ENCODE measurements at places on chromosomes 6 and 20.

DNA sequence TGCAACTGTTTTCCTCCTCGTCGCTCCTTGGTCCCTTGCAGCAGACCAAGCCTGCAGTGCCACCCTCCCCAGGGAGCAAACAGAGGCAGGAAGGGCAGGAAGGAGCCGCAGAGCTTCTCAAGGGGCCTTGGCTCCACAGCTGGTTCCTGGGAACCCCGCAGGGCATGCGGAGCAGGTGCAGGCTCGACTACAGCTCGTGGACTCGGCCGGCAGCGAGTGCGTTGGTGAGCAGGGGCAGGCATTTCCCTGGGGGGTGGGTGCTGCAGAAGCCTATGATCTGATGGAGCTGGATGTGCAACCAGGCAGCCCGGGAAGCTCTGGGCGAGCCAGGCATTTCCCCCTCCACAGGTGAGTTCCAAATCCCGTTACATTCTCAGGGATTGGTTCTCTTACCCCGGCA, 37.1 kb downstream of the FRMD1 start:
- no peak for DNase-seq

- no peak for DNase-seq
Observed at GRCh38 chr20:62179162-62179504, 3.7 kb upstream of the MTG2 start.

- no peak for DNase-seq
Observed at GRCh38 chr6:43468748-43469681, 8.4 kb upstream of the TJAP1 start.

DNA sequence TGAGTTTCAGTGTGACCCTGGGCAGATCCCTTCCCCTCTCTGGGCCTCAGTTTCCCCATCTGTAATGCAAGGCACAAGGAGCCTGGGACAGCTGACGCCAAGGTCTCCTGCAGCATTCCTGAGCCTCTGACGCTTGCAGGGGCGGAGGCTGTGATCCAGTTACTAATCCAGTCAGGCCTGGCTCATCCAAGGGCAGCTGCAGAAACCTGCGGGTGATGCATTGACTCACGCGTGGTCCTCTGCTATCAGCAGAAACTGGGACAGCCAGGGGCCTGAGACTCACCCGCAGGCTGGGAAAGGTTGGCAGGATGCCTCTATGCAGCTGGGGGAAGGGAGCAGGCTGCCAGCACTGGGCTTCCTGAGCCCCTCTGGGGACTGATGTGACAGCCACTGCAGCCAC, 65.0 kb upstream of the SIRPA start:
- DNase-seq, result no peak

DNA sequence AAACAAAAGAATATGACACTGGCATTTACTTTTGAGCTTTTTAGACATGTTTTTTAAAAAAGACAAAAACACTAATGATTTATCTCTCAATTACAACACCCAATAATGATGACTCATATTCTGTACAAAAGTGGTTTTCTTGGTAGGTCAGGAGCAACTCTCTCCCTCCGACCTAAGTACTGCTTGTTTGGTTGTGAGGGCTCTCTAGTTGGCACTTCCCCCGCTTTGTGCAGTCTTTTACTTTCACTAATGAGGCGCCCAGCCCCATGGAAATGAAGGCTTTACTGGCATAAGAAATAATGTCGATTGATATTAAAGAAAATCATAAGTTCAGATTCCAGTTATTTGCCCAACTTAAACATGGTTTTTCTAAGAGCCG, 1.3 kb downstream of the KPNA5 start:
- DNase-seq, result peak; percentile 36

- no peak for DNase-seq
Observed at GRCh38 chr20:19327401-19327800, 115.0 kb downstream of the SLC24A3 start.

GRCh38 chr20:51379601-51380341, 162.7 kb downstream of the NFATC2 start:
- no peak for DNase-seq

DNA sequence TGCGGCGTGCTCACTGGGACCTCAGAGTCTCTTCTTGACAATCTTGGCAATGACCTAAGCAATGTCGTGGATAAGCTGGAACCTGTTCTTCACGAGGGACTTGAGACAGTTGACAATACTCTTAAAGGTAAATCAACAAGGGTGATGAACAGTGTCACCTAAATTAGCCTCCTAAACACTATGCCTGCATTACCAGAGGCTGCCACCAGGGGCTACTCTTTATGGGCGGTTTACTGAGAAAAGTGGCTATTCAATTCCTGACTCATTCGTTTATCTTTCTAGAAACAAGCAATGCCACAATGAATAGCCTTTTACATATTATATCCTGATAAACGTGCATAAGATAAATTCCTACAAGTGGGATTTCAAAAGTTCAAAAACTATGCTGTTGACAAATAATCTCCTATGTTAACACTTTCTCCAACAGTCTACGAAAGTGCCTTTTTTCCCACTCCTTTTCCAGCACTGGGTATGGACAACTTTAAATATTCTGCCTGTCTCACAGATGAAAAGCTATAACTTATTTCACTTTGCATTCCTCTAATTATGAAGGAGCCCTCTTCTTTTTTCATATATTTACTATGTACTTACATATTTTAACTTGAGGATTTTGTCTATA, 1.3 kb downstream of the BPIFA2 start:
- peak; percentile 73 for DNase-seq

DNA sequence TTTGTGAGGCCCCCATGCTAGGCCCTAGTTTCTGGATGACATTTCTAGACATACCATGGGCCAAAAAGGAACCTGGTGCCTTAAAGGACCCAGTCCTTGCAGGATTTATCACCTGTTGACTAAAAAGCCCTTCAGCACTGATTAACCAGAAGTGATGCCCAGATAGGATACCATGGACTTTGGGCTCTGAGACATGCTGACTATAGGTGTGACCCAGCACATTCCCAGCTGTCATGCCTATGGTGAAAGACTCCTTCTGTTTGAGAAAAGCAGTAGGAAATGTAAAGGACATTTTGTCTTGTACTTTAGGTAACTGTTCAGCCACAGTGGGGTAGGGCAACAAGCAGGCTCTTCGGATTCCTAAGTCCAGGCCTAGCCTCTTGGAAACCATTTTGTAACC, 724.2 kb downstream of the CD109 start:
- DNase-seq, result no peak

All from stimulated activated CD8-positive, alpha-beta memory T cell treated with anti-CD3 and anti-CD28 coated beads, Interleukin-4, amount 100 ng/mL, for 48 hours (primary cell).